CD4-positive, alpha-beta memory T cell (primary cell): ENCODE measurements at places on chromosomes 11 and 22. TPM values are rescaled to one million over a fixed set of nuclear protein-coding genes. Genes with fewer than 3 reads are reported as not detected.

DNA sequence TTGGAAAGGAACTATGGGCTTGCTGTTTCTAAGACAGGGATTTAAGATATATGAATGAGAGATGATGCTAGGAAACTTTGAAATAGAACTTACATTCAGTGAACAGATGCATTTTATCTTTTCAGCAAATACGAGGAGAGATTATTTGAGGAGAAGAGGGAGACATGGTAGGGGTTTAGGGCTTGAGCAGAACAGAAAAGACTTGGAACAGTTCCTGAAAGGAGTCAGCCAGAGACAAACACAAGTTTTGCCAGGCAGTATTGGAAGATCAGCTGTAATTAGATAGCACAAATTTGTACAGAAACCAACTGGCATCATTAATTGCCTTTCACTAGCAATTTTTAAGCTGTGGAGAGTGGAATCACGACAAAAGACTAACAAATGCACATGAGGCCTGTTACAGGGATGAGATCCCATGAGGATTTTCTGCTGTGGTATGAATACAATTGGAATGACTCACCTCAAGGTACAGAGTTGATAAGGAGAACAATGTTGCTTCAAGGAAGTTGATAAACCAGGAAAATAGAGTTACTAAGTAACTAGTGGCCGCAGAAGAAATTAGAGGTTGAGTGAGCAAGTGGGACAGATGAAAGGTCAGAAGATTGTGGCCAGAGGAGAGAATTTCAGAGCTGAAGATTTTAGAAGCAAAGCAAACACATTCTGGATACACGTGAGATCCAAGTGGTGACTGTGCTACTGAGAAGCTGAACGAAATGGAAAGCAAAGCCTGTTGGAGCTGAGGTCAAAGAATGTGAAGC, 67.9 kb downstream of the CYB5R2 start:
- DNase-seq = no peak

DNA sequence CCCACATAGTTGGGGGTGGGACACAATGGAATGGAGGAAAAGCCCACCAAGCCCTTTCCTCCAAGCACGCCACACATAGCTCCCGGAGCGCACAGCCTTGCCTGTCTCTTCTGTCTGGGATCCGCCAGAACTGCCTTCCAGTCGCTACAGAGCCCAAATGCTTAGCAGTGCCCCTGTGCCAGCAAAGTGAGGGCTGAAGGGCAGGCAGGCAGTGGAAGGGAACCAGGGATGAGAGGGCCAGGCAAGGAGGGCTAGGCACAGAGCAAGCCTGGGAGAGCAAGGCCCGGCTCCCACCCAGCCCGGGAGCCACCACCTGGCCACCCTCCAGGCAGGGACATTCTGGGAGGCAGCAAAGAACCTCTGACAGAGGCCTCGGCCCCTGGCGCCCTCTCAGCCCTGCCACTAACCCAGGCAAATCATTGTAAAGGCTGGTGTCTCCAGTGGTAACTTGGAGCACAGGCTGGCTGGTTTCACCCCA, 32.5 kb downstream of the PPP2R1B start:
- DNase-seq = no peak

DNA sequence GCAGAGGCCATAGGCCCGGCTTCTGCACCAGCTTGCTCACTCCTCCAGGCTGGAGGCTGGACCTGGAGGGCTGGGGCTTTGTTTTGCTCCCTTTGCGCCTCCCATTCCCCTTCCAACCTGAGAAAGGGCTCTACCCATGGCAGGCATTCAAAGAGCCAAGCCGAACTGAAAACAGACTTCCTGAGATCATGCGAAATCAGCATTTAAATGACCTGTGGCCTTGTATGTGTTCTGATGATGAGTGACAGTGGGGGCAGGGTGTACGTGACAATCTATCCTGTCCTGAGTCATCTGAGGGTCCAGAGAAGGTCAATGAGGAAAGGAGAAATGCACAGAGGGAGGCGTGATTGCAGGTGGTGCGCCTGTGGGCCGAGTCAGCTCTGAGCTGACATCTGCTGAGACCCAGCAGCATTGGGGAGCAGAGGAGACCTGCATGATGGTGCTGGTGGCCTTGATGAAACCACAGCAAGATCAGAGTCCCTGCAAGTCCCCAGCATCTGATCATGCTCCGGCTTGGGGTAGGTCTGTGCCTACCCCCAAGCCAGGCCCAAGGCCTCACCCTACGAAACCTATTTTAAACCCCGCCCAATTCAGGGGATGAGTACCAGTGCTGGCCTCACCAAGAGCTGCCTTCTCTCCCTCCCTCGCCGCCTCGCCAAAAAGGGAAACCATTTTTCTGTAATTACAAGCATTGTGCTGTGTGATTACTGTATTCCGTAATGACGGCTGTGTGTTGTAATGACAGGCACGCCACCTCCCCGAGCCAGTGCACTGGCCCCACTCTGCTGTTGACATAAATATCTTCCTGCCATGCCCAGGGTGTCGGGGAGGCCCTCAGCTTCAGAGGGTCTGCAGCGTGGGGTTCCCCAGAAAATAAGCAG, 95.2 kb upstream of the ANO1 start:
- no peak for DNase-seq

GRCh38 chr11:75626889-75627529, 41.8 kb downstream of the MAP6 start:
- no peak for DNase-seq

GRCh38 chr22:42907404-42908373, 50.6 kb upstream of the ARFGAP3 start:
- DNase-seq = no peak

- DNase-seq = no peak
Measured at GRCh38 chr11:65390996-65391395, 4.6 kb downstream of the FRMD8 start.

- DNase-seq = no peak
Measured at GRCh38 chr22:19068784-19069271, 53.4 kb downstream of the DGCR2 start.

GRCh38 chr11:66002648-66003225, 434 bp downstream of the BANF1 start:
- no peak for DNase-seq

- DNase-seq = no peak
Measured at GRCh38 chr11:107705027-107705426, 6.8 kb downstream of the SLN start.

GRCh38 chr22:43587574-43587973, 175.8 kb downstream of the MPPED1 start:
- DNase-seq = no peak

DNA sequence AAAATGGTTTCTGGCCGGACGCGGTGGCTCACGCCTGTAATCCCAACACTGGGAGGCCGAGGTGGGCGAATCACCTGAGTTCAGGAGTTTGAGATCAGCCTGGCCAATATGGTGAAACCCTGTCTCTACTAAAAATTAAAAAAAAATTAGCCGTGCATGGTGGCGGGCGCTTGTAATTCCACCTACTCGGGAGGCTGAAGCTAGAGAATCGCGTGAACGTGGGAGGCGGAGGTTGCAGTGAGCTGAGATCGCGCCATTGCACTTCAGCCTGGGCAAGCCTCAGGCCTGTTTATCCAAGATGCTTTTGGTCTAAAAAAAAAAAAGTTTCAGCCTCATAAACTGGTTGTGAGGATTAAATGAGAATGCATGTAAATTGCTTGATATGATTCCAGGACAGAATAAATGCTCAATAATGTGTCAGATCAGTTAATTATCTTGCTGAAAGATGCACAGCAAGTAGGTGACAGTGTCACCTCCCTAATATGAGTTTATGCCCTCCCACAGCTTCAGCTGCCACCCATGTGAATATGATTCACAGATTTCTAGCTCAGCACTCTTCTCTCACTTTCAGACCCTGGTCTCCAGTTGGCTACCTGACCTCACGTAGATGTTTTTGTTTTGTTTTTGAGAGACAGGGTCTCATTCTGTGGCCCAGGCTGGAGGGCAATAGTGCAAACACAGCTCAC, 1.1 kb upstream of the ALG8 start:
- DNase-seq = no peak

DNA sequence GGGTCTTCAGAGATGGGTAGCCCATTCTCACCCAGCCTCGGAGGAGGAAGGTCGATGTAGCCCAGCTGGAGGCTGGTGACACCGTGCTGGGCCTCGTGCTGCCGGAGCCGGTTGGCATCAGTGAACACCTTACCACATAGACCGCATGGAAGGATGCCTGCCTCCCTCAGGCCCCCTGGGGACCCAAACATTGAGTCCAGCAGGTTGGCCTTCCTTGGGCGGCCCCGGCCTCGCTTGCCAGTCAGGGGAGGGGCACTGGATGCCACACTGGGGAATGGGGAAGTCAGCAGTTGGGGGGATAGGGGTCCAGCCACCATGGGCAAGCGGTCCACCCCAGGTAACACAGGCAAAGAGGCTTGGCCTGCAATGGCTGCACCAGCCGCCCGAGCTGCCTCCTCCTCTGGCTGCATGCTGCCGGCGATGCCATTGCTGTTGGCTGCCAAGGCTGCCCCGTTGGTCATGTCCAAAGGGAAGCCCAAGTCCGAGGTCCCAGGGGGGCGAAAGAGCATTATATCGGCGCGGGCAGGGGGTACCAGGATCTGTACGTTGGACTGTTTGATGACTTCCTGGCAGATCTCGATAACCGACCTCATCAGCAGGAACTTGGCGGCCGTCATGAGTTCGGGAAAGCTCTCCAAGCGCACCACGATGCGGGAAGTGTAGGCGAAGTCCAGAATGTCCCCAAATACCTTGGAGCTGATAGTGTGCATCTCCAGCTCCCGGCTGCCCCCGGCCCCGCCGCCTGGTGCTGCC, 1.4 kb downstream of the PATZ1 start:
- peak; percentile 30 for DNase-seq

- DNase-seq = no peak
Measured at GRCh38 chr22:50255607-50256006, 4.5 kb upstream of the HDAC10 start.

GRCh38 chr11:21567645-21568290, 625.1 kb upstream of the ANO5 start:
- DNase-seq = no peak

DNA sequence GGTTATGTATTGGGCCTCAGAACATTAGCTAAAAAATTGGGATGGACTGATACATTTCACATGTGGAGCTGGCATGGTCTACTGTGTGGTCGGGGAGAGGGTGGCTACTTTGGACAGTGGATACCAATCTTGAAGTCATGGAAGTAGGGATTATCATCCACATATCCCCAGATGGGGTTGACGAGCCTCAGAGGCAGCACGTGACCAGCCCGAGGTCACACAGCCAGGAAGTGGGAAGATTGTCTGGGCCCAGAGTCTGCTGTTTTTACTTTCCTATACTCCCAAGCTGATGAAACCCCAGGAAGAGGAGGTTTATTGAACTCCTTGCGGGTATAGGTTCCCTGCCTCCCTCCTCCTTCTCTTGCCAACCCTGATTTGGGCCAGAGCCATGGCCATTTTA, 92.9 kb downstream of the FBXO7 start:
- no peak for DNase-seq

DNA sequence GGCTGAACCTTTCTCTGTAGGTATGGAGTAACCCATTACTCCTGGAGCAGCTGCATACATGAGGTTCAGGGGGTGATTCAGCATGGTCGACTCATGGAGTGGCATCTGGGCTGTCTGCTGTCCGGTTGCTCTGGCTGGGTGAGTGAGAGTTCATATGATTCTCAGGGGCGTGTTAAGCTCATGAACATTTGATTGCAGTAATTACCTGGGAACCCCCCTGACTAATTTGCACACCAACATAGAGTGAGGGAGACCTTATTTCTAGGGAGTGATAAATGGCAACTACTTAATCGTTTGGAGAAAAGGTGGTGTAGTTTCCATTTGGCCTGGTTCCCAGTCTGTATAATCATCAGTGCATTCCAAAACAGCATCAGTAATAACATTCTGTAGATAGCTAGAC, 661.9 kb downstream of the ETS1 start:
- no peak for DNase-seq

GRCh38 chr11:128653801-128654231, 40.1 kb upstream of the FLI1 start:
- DNase-seq = no peak

DNA sequence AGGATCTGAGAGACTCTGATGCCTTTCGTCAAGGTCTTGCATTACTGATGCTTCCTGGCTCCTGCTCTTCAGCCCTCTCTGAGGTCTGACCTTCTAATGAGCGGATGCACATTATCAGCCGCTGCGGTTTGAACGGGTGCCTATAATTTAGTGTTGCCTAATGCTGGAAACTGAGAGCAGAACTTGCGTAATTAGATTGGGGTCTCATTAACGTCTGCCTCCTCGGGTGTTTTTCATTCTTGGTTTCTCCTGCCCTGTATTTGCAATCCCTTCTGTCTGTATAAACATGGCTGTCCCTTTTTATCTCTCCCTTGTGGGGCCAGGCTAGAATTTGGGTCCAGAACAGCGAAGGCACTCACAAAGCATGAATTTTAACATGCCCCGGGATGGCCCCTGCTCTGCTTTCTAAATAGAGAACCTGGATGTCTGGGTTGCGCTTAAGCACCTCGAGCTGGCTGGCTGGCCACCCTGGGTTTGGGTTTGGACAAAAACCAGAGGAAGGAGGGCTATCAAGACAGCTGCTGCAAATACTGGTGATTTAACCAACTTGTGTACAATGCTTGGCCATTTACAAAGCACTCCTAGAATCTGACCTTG, 118.6 kb downstream of the TIMP3 start:
- DNase-seq = no peak

DNA sequence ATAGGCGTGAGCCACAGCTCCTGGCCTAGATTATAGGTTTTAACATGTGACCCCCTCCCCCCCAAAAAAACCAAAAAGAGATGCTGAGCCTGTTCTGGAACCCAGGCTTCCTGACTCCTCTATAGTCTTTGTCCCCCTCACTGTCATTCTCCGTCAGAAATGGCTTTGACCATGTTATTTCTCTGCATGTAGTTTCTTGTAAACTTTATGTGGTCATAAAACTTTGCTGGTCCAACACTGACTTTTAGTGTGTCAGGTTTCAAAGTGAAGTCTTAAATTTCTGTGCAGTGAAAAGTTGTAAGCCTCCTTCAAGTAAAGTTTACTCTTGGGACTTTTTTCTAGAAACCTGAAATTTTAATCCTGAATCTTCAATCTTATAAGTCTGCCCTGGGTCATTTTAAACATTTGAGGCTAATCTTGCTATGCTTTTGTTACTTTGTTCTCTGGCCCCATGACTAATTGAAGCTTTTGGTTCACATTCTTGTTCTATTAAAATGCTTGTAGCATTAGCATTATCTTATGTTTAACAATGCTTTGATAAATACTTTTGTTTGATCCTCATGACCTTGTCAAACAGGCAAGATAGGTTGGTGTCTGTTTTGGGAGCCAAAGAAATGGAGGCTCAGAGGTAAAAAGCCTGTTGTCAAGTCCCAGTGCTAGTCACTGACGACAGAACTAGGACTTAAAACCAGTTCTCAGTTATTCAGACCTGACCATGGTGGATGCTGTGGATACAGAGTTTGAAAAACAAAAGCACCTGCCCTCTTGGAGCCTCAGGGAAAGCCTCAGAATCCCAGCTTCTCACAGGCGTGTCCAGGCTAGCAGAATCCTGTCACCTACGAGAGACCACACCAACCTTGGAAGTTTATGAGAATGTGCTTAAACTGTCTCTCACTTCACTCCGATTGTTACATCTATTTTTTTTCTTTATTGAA, 87.7 kb upstream of the HORMAD2 start:
- DNase-seq = no peak

The FGF3 gene
- total RNA-seq = not detected

The PANX2 gene
- not detected for total RNA-seq

The GP1BB gene
- not detected for total RNA-seq

The USH1C gene
- total RNA-seq = not detected

The MPPED2 gene
- total RNA-seq = not detected

The HPS4 gene
- 54.0 TPM for total RNA-seq

The SLC25A45 gene
- 24.2 TPM for total RNA-seq

The SMTNL1 gene
- not detected for total RNA-seq

The SAA2 gene
- not detected for total RNA-seq

The CWF19L2 gene
- total RNA-seq = 38.8 TPM

The ST14 gene
- total RNA-seq = 0.72 TPM

The NRXN2 gene
- total RNA-seq = 0.30 TPM
